CD8-positive, alpha-beta T cell (primary cell): ENCODE measurements at places on chromosomes 2 and 18.

DNA sequence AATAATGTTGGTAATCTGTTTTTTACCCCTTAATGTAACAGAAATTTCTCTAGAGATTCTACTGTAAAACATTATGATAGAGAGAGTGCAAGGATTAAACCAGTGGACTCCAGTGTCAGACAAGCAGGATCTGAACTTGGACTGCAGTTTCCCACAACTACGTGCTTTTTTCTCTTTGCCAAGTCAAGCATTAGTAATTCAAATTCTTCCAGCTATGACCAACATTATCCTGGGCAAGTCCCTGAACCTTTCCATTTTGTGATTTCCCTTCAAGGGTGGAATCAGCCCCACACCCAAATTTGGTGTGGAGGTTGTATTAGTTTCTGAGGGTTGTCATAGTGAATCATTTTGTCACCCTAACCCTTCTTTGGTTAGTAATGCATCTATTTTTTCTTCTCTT, 482.0 kb downstream of the ZNF516 start:
- no peak for DNase-seq

- no peak for DNase-seq
These were observed 3.0 kb downstream of the SLC35F6 start for GRCh38 chr2:26767129-26767528.

GRCh38 chr2:215607766-215608165, 171.9 kb upstream of the FN1 start:
- no peak for DNase-seq

- no peak for DNase-seq
These were observed 27.4 kb upstream of the TAF1B start for GRCh38 chr2:9815844-9816279.

- no peak for DNase-seq
These were observed 33.5 kb upstream of the CCDC93 start for GRCh38 chr2:118047380-118047826.

DNA sequence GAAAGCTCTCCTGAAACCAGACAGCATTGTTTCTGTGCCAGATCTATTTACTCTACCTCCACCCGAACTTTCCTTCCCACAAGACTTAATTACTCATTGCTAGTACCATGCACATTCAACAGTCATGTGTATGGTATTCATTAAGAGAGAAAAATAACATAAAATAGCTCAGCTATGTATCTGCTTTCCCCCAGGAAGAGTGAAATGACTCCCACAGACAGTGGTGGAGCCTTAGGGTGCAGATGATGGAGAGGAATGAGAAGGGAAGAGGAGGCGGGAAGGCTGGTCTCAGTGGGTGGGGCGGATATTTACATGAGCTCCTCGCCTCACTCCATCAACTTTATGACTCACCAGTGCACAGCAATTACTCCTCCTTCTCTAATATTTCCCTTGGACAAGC, 724.5 kb downstream of the EPHA4 start:
- DNase-seq, result no peak

DNA sequence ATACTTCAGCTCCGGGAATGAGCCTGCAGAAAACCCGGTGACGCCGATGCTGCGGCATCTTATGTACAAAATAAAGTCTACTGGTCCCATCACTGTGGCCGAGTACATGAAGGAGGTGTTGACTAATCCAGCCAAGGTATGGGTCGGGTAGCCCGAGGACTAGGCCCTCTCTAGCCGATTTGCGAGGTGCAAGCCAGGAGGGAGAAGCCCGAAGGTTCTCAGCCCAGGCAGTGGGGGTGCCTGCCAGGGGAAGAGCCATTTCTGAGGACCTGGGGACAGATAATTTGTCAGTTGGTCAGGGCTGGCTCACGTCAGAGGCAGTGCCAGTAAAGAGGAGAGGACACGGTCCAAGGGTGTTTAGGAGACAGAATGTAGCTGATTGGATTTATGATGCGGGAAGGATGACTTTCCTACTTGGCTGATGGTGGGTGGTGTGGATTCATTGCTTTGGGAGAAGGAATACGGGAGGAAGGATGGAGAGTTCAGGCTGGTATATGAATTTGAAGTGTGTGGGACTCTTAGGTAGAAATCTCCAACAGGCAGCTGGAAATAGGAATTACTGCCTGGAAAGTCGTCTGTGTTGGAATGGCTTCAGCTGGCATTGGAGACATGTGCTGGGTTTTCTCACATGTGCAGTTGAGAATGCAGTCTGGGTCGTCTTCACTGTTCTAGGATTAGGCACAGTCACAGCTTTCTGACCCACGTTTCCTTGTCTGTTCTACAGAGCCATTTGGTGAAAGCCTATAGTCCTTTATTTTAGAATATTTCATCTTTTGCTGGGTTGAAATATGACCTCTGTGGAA, 874 bp downstream of the NDUFAF7 start:
- DNase-seq, result no peak

DNA sequence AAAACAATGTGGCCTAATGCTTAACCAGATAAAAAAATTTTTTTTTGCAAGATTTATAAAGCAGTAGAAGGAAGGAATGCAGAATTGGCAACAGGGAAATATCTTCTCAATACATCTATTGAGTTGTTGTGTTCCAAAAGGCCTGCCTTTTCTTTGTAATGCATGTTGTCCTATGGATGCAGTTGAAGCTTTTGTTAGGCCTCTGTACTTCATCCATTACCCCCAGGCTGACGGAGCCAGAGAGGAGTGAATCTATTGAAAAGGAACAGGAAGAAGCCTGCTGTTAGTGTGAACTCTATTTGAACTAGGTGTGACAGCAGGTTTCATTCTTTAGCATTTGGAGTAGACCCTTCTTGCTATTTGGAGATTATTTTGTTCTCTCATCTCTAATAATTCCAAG, 56.5 kb downstream of the MTX2 start:
- DNase-seq, result no peak

DNA sequence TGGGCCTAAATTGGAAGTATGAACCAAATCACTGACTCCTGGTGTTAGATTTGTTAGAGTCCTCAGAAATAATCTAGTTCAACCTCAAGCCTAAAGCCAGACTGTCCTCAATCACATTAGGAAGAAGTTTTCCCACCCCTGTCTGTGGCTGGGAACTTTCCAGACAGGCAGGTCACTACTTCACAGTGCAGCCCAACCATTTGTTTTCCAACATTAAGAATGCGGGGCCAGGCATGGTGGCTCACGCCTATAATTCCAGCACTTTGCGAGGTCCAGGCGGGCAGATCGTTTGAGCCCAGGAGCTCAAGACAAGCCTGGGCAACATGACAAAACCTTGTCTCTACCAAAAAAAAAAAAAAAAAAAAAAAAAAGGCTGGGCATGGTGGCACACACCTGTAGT, 5.5 kb upstream of the OSBPL1A start:
- no peak for DNase-seq

DNA sequence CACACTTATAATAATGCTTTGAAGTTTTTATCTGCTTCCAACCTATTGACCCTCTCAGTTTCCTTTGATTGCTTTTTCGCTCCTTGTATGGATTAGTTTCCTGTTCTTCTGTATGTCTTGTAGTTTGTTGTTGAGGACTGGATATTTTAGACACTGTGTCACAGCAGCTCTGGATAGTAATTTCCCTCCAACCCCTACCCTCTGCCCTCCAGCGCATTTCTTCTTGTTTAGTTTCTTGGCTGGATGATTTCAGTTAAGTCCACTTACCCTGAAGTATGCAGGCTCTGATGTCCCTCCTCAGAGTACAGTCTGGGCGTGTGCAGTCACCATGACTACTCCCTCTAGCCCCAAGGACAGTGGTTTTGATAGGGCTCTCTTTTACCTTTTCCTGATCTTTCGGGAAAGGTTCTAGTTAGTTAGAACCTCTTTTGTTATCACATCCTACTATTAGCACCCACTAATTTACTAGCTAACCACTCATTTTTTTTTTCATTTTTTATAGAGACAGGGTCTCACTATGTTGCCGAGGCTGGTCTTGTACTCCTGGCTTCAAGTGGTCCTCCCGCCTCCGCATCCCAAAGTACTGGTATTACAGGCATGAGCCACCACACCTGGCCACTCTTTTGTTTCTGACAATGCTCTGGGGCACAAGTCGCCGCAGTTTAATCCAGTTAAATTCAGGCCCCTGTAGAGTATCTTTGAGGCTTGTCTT, 16.3 kb upstream of the LYG1 start:
- no peak for DNase-seq

DNA sequence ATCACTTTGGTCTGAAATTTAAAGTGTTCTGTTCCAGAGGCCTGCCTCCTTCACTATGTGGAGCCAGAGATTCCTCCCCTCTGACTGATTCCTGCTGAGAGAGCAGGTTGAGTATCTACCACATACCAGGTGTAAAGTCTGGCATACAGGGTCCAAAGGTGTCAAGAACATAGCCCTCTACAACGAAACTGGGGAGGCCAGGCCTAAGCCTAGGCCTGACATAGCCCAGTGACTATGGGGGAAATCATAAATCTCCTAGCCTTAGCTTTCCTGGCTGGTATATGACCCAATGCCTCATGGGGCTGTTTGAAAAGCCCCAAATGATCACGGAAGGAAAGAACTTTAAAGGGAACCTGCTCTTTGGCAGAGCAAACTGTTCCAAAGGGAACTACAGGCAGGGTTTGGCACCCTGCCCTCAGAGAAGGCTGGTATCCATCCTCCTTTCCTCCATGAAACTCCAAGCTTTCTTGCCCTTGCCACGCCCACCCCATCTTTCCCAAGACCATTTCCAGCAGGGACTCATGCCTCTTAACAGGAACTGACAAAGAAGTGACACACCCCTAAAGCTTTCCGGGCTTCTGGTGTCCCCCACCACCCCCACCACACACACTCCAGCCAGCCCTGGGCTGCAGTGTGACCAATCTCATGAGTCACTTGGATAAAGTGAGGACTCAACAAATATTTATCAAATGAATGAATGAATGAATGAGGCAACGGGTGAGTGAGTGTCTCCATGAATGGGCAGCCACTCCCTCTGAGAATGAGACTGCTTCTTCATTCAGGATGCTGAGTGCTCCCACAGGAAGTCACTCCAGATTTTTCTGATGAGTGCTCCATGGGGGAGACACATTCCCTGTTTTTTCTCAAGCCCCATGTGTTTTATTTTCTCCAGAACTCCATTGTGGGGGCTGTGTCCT, 114.5 kb upstream of the STPG4 start:
- DNase-seq, result no peak

GRCh38 chr18:29002747-29003146, 825.8 kb upstream of the CDH2 start:
- DNase-seq, result no peak

DNA sequence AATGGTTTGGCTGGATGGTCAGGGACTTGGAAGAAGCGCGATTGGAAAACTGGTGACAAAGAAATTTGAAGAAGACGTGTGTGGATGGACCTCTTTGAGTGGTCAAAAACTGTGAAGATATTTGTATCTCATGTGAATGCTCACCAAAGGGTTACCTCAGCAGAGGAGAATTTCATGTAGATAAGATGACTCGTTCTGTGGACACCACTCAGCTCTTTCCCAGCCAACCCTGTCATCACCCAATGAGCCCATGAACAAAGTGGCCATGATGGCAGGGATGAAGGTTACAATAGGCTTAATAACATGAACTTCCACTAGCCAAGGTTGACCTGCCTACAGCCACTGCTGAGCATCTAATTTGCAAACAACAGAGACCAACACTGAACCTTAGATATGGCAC, 248.3 kb downstream of the KCNE4 start:
- DNase-seq, result no peak

DNA sequence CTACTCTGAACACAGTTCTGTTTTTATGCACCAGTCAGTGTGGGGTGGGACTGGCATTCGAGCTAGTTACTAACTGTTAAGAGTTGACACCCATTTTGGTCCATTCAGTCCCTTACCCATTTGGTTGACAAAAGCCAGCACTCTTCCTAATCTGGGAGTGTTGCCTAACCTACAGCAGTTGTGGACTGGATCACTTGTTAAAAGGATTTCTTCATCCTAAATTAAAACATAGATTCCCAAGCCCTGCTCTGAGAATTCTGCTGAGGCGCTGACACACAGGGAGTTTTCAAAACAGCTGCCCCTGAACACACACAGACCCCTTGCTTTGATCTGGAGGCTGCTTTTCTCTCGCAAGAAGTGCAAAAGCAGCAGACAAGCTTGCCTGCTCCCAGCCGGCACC, 6.4 kb downstream of the TIMM21 start:
- no peak for DNase-seq

GRCh38 chr2:207875473-207876212, 105.9 kb upstream of the FZD5 start:
- DNase-seq, result no peak

GRCh38 chr2:237030382-237030781, 55.3 kb upstream of the COPS8 start:
- DNase-seq, result no peak

DNA sequence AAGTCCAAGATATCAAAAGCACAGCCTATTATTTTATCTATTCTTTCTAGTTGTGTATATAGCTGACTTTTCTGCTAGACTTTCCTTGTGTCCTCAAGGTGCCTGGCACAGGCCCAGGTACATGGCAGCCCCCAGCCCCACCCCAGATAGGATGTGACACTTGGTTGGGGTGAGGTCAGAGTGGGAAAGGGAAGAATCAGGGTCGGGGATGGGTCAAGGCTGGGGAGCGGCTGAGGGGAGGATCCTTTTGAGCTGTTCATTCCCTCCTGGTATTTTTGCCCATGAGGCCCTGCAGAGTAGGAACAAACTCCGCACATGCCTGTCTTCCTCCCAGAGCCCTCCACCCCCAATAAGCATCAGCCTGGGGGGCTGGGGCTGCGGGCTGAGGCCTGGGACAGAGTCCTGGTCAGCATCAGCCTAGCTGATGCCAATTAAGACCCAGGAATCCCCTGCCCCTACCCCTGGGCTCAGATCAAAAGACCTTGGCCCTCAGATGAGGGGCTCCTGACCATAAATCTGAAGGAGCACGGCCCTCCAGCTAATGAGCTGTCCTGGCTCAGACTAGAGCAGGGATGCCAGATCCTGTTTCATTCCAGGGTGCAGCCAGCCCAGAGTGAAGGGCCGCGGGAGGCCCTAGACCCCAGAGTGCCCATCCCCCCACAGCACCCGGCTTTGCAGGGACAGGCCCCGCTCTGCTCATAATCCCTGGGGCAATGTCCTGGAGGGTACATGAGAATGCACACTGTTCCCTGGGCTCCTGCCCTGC, 85.3 kb downstream of the SDC1 start:
- DNase-seq, result no peak

- DNase-seq, result peak; percentile 92
These were observed at the start of gene PLCL1 for GRCh38 chr2:197804049-197804757. PLCL1 (plus strand) TSS chr2:197804593.

- no peak for DNase-seq
These were observed 167.3 kb downstream of the HRH4 start for GRCh38 chr18:24627644-24628315.

GRCh38 chr18:45962461-45962860, 4.7 kb downstream of the EPG5 start:
- DNase-seq, result peak; percentile 52
